NK-92 treated with Interleukin-12 subunit alpha and Interleukin-12 subunit beta, amount 100 ng/mL, for 24 hours (cell line): ENCODE measurements at places on chromosomes 12 and 14.

GRCh38 chr14:88599761-88600439, 37.1 kb downstream of the ZC3H14 start:
- DNase-seq = no peak

DNA sequence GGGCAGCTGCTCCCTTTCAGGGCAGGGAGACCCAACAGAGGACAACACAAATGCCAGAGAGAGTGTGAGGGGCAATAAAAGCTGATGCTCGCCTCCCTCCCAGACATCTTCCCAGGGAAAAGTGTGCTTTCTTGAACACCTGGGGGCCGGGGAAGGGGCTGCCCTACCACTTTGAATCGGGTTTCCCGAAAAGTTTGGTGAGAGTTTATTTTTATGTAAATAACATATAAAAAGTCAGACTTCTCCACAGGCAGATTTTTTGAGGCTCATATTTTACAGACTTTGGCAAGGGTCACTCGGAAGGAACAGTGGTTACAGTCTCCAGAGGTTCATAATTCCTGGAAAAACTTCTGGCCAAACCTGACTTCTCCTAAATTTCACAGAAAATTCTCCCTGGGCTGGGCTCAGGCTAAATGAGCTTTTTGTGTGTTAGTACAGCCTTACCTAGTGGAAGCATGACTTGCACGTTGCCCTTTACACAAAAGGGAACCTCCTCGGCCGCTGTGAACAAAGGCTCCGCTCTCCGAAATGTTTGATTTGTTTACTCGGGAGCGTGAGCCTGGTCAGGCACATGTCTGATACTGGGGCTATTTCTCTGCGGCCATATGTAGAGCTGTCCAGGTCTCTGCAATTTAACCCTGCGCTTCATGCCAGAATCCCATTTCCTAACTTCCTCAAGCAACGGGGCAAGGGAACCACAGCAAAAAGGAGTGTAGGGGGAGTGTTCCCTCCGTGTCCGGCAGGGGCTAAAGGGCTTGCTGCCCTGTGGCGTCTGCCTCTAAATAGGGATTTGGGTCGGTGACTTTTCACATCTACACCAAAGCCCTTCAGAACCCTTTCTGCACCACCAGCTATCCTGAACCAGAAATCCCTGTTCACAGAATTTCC, 3.4 kb downstream of the RTL1 start:
- DNase-seq = no peak

DNA sequence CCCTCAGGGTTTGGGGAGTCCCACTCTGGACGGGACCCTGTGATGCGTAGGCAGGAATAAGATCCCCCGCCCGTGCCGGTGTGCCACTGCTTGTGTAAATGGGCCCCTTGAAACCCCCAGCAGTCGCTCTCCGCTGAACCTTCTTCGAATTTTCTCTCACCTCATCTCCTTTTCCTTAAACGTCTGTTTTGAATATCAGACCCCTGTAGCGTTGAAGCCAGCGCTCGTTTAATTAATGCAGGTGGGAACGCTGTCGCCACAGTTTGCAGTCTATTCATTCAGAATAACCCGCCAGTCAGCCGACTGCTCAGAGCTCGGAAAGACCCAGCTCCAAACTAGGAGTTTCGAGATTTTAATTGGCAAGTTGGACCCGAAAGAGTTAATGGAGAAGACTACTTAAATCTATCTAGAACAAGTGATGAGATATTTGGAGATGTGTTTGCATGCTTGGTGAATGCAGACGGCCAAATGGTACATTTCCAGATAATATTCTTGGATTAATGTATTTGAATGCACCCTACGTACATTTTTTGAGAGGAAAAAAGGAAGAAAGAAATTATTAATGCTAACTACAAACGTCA, 739 bp upstream of the PPP2R5E start:
- DNase-seq = no peak

- DNase-seq = no peak
Observed at GRCh38 chr12:68336889-68337303, 4.7 kb upstream of the MDM1 start.

DNA sequence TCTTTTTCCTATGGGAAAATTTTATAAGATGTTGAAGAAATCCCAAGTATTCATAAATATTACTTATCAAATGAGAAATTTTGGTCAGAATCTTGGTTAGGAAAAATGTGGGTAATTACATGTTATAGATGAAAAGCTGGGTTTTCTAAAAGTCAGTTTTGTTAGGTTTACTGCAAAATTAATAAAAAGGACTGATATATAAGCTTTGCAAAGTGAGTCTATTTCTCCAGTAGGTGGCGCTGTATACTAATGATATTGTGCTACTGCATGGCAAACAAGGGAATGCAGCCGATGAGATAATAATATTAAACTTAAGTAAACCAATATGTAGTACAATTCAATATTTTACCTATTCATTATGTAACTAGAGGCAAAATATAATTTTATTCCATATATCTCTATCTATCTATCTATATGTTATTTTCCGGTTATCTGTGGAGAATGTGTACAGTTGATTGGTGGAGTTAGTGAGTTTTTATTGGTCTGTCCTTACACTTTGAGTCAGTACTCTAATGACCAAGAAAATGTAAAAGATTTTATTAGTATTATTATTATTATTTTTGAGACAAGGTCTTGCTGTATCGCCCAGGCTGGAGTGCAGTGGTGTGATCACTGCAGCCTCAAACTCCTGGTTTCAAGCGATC, 32.9 kb downstream of the MIPOL1 start:
- no peak for DNase-seq

DNA sequence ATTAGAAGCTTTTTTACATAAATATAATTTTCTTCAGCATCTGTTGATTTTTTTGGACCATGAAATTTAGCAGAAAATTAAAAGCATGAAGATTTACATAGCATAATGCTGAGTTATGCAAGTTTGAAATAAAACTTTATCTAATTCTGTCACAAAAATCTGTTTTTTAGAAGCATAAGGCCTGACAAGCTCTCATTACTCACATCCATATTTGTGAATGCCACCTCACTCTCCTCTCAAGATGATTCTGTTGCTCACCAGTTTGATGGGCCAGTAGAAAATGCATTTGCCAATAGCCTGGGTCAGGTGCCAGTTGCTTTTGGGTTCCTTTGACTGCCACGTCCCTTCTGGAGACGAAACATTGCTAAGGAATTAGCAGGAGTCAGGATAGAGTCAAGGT, 181.5 kb upstream of the ATP2B1 start:
- DNase-seq = no peak

- no peak for DNase-seq
Observed at GRCh38 chr12:118409834-118410233, 33.5 kb downstream of the SUDS3 start.

- no peak for DNase-seq
Observed at GRCh38 chr14:104494483-104494882, 85.1 kb upstream of the C14orf180 start.

- DNase-seq = no peak
Observed at GRCh38 chr14:98711453-98711852, 560.5 kb downstream of the BCL11B start.

DNA sequence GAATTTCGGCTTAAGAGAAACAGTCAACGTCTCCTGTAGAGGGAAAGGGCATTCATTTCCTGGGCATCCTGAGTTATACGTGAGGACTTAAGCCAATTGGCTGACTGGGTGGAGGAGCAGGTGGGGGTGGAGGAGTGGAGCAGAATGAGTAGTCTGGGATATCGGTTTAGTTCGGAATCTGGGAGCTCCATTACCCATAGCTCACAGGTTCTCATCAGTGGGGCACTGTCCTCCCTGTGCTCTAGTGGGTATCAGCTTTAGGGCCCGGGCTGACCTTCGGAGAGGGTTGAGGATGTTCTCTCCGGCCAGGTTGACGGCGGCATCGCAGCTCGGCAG, 704 bp downstream of the SDR39U1 start:
- DNase-seq = no peak

DNA sequence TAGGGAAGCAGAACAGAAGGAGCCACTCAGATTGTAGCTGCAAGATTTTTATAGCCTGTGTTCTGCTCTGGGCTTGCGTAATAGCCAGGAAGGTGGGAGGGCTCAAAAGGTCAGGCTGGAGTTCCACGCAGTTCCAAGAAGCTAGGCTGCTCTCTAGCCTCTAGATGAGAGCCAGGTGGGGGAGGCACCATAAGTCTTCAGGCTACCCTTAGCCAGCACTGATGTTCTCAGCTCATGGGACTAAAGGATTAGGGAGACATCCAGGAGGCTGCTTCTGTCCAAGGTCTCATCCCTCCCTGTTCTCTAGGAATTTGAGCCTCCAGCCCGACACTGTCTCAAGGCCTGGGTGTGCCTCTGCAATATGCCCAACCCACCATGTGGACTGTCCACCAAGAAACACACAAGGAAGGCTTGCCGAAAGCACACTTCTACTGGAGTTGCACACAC, 1.7 kb downstream of the LMBR1L start:
- DNase-seq = no peak

DNA sequence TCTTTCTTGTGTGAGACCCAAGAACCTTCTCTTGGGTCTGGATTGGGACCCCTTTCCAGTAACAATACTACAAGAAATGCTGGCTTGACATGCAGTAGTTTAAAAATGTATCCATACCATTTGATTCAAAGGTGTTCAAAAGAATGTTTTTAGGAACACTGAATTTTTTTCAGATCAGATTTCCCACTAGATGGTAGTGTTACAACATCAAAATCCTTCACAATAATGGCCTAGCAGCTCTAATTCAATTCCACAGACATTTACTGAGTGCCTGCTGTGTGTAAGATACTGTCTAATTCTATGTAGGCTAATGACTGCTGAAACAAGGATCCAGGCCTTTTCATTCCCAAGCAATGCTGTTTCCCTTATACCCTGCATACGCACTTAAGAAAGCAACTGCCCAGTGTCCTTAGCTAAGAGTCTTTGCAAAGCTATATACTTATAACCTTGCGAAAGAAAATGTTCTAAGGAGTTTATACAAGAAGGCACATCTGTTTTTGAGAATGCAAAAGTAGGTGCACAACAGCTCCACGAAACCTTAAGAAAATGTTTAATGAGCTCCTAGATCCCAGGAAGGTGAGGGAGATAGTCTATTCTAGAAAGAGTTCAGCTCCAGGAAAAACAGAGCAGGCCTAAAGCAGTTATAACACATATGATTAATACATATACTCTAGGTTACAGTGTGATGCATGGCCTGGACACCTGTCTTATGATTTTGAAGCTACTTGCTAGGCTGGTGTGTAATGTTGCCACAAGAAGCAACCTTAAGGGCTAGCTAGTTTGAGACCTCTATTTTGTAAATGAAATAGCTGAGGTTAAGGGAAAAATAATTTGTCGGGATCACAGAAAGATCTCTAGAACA, 50.9 kb upstream of the PKP2 start:
- DNase-seq = no peak

DNA sequence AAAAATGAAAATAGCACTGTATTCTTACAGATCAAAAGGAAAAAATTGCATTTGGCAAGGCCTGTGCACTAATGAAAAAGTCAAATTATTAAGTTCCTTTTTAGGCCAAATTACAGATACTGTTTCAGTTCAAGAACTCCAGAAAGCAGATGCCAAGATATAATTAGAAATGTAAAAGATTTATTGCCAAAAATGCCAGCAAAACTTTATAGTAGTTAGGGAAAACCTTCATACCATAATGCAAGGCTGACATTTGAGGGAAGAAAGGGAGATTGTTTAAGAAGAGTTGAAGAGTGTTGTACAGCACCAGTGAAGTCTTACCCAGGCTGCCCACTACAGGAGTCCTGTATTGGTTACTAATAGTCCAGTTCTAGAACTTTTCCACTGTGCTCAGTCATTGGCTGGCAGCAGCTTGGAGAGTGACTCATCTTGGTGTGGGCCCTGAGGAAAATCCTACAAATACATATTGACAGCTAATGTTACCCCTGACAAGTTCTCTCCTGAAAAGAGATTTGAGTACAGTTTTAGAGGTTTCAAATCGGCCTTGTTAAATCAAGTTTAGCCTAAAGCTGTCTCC, 600.4 kb downstream of the C12orf50 start:
- no peak for DNase-seq

DNA sequence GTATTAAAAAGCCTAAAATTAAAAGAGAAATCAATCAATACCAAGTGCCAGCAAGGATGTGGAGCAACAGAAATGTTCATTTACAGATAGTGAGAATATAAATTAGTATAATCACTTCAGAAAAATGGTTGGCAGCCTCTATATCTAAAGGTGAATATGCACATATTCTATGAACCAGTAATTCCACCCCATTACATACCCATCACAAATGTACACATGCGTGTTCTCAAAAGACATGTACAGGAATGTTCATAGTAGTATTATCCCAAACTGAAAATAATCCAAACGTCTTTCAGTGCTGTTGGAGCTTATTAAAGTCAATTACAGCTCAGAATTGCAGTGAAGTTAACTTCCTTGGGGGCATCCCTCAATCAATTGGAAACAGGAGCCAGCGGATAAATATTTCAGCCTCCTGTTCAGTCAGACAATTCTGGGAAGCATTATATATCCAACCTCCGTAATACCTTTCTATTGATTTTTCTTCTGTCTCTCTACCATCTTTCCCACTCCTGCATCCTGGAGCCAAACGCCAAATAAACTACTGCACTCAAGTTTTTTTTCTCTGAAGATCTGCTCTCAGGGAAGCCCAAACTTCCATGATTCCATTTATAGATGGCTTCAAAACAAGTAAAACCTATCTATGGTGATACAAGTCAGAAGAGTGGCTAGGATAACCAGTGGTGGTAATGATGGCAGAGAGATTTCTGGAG, 45.0 kb upstream of the OR5AU1 start:
- DNase-seq = no peak
